ENCODE measurements at places on chromosomes 2 and 18.

DNA sequence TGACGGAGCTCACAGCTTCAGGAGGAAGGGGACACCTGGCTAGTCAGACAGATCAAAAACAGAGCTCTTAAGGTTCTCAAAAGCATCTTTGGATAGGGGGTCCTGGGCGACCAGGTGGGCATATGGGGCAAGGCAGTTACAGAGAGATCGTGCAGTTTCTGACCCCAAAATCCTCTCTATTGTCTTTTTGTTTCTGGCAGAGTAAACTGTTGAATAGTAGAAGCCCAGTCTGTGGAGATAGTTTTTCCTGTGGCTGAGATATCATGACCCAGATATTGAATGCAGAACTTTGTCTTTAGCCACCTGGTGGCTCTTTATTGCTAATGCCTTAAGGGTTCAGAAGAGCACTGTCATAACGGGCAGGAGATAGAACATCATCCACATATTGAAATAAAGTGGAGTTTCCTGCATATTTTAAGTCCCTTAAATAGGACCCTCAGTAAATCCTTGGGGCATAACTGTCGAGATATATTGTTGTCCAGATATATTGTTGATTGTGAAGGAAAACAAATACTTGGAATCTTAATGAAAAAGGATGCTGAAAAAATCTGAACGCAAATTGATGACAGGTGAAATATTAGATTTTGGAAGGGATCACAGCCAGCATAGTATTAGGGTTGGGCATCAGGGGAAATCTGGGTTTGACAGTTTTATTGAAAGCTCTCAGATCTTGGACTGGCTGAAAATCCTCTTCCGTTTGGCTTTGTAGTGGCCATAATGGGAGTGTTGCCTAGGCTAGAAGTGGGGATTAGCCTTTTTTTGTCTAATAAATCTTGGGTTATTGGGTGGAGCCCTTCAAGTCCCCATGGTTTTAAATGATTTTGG, 14.1 kb upstream of the ZDBF2 start:
- DNase-seq: no peak

GRCh38 chr2:20330192-20330591, 20.5 kb downstream of the PUM2 start:
- no peak for DNase-seq

GRCh38 chr2:10348891-10349290, 46.2 kb downstream of the HPCAL1 start:
- no peak for DNase-seq

- DNase-seq: no peak
Observed at GRCh38 chr2:320561-320960, 32.7 kb upstream of the ALKAL2 start.

- DNase-seq: no peak
Observed at GRCh38 chr2:178915423-178916173, 108.4 kb upstream of the TTN start.

GRCh38 chr18:74023220-74023619, 124.4 kb downstream of the FBXO15 start:
- no peak for DNase-seq

DNA sequence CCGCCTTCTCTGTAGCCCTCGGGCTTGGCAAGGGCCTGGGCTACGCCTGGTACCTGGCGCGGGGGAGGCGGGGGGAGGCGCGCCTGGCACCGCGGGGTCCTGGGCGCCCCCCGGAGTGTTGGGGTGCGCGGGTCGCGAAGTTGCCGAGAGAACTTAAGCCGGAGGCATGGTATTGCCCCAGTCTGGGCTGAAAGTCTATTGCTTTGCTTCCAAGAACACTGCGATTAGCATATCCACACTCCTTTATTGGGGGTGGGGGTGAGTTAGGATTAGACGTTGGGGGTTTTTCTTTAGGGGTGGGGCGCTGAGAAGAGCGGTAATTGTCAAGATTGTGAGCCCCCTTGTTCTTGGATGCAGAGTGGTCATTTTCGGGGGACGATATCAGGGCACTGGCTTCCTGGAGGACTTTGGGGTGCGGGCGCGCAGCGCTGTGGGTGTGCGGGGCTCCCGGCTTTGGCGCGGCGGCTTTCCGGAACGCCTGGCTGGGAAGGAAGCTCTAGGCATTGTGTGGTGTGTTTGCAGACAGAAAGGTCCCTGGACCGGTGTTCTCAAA, 798 bp downstream of the TANC1 start:
- no peak for DNase-seq

GRCh38 chr2:240644171-240644651, 18.9 kb downstream of the GPR35 start:
- no peak for DNase-seq

- no peak for DNase-seq
Observed at GRCh38 chr2:240998995-240999791, 775 bp downstream of the SNED1 start.

DNA sequence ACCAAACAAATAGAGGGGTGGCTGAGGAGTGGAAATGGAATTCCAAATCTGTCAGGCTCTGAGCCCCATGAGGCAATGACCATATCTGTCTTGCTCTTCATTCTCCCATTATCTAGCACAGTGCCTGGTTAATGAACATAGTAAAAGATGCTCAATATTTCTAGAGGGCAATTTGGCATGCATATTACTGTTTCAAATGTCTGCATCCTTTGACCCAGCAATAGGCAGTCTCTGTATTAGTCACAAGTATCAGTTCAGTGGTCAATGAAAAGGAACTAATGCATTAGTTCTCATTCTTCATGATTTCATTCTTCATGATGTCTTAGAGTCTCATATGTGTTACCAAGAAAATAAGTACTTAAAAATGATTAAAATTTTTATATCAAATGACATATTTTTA, 28.4 kb upstream of the MALL start:
- DNase-seq: no peak

- no peak for DNase-seq
Observed at GRCh38 chr2:71604726-71605120, 151.4 kb downstream of the DYSF start.

GRCh38 chr18:48785736-48786454, 164.9 kb downstream of the SMAD7 start:
- no peak for DNase-seq

DNA sequence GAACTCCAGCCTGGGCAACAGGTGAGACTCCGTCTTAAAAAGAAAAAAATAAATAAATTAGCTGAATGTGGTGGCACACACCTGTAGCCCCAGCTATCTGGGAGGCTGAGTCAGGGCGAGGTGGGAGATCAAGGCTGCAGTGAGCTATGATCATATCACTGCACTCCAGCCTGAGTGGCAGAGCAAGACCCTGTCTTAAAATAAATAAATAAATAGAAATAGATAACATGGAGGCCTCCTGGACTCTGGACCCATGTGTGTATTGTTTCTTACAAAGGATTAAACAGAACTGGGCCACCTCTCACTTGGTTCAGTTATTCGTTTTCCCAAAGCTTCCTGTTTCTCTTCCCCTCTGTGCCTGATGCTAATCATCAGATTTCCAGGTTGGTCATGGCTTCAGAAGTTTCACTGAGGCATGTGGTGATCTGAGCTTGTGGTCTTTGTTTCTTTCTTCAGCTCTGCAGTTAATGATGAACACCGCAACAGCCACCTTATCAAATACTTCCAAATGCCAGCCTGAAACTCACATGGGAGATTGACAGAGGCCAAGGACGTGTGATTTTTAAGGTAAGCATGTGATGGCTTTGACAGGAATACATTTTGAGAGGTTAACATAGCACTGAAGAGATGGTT, 83.3 kb upstream of the MAP4K4 start:
- no peak for DNase-seq

- no peak for DNase-seq
Observed at GRCh38 chr18:80172056-80172455, 63.0 kb downstream of the ADNP2 start.

DNA sequence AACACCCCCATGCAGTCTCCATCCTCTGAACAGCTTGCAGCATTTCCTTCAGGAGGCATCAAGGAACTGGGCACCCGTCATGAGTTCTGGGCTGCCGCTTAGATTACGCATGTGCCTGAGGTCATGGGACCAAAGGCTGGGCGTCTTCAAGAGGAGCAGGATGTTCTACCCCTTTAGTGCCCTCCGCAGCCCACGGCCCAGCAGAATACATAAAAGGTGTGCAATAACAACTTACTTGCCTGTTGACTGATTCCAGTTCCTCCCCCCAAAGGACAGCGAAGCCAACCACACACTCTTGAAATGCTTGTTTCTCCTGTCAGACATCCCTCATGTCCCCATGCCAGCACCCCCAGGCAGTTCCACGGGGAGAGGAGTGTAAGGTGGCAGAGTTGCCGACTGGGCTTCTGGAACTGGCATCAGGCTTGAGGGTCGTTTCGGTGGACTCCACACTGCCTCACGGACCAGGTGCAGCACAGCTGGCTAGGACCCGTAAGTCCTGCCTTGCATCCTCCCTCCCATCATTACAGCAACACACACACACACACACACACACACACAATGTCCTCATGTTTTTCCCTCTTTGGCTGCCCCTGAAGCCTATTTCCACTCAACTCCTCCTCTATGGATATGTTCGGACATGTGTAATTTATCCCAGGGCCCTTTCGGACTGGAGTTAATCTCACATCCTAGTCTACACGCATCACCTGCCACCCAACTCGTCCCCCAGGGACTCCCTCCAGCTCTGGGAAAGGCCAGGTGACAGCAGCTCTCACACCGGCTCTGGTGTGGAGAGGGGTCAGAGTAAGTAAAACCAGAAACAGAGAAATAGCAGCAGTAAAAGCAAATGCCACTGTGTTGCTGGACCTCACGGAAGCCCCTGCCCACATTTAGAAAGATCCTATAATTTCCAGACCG, 200.7 kb downstream of the BCL11A start:
- DNase-seq: no peak

DNA sequence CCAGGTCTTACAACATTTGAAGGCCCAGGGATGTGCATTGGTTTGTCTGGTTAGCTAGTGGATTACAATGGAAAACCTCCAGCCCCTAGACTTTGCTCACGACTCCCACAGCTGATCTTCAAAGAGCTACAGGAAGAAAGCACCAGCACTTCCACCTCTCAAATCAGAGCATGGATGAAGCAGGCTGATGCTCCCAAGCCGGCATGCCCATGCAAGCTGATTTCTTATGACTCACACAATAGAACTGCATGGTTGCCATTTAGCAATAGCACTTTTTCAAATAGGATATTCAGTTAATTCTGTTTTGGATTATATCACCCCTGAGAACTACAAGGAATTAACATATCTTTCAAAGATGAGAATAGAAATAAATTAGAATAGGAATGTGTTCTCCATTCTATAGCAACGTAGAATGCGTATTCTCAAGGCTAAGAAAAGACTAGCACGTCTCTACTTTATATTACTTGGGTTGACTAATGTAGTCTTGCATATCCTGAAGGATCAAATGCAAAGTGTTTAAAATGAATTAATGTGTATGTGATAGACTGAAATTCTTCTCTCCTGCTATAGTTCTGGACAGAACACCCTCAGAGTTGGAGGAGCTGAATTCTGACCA, 292.4 kb downstream of the TRIB2 start:
- no peak for DNase-seq

DNA sequence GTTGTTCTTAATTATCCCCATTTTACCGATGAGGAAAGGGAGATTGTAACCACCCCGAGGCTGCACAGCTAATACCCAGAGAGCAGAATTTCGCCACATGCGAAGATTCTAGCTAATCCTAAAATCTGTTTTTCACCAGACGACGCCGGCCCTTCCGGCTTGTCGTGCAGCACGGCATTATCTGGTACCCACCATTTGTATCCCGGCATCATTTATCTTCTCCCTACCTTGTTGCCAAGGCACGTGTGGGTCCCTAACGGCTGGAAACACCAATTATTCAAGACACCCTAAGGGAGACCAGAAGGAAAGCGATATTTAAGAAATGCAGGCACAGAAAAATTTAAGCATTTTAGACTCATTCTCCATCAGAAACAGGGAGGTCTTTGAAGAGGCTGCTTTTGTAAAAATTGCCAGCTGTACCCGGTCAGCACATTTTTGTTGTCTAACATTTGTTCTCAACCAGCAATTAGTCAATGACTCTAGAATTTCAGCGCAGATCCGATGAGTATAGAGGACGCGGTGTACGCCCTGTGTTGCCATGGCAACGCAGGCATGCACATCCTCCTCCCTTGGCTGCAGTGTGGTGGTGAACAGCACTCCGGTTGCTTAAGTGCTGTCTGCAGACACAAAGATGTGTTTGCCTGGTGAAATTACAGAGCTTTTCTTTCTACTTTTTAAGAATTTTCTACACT, 111.6 kb downstream of the AGAP1 start:
- DNase-seq: no peak

DNA sequence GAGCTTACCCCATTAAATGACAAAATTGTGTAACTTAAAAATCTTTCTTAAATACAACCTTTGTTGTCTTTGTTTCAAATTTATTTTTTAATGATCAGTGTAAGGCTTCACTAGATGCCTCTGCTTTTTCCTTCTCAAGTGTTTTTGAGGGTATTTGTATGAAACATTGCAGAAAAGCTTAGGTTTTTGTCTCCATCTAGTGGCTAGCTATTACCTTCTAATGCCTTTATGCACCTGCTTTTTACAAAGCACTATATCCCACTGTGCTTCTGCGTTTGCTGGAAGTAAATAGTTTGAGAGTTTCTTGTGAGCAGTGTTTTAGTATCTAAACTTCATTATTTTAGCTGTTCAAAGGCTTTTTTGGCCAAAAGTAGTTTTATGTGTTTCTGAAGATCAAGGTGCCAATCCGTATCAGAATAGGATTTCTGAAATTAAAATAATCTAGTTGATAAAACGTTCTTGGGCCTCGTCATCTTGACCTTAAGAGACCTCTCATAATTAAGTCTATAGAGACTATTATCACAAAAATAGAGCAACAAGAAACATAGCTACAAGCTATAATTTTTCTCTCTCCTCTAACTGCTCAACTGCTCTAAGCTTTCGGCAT, 47.0 kb downstream of the IWS1 start:
- DNase-seq: no peak

DNA sequence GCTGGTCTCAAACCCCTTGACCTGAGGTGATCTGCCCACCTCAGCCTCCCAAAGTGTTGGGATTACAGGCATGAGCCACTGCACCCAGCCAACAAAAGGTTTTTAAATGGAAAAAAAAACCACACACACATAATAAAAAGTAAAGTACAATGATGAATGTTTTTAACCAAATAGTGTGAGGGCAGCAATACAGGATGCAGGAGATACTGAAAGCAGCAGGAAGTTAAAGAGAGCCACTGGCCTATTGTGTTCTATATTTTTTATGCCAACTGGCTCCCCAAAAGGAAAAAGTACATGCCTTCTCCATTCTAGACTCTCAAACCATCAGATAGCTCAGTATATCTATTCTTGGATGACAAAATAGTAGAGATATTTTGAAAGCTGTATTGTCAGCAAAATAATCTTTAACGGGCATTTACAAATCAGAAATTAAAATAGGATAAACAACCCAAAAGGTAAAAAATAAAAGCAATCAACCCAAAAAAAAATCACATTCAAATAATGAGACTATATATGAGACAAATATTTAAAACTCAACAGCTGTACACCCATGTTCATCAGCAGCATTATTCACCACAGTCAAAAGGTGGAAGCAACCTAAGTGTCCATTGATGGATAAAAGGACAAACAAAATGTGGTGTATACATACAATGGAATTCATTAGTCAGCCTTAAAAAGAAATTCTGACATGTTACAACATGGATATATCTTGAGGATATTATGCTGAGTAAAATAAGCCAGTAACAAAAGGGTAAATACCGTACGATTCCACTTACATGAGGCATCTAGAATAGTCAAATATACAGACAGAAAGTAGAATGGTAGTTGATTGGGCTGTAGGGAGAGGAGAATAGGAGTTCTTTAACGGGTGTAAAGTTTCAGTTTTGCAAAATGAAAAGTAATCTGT, 26.2 kb downstream of the GPATCH11 start:
- no peak for DNase-seq
